Smooth muscle cell of trachea (primary cell): ENCODE measurements at places on chromosomes 7 and 10. TPM values are rescaled to one million over a fixed set of nuclear protein-coding genes. Genes with fewer than 3 reads are reported as not detected.

Gene VIPR2
- total RNA-seq = under 0.01 TPM in 1 of 2 replicates, not detected in the other

Gene ITGB1
- total RNA-seq = 2,990 and 3,248 TPM in 2 replicates

Gene ZCCHC24
- total RNA-seq = 48.3 and 80.6 TPM in 2 replicates

Gene CELF2
- total RNA-seq = 21.1 and 42.2 TPM in 2 replicates

Gene SERPINE1
- total RNA-seq = 123 and 260 TPM in 2 replicates

Gene LARP4B
- 27.5 and 28.5 TPM in 2 replicates for total RNA-seq

Gene OR2A5
- total RNA-seq = not detected in 2 replicates

Gene GIMAP8
- total RNA-seq = 0.15 TPM in 1 of 2 replicates, not detected in the other

Gene EPO
- not detected in 2 replicates for total RNA-seq

Gene SLC29A3
- total RNA-seq = 0.58 and 1.8 TPM in 2 replicates

Gene GPR15LG
- total RNA-seq = not detected in 2 replicates

Gene ZNF853
- 0.15 and 1.5 TPM in 2 replicates for total RNA-seq

Gene SFRP4
- total RNA-seq = 1.7 and 8.1 TPM in 2 replicates

Gene PMS2
- total RNA-seq = 19.1 and 20.7 TPM in 2 replicates

Gene PAX4
- not detected in 2 replicates for total RNA-seq

Gene EPHB6
- 1.9 and 8.8 TPM in 2 replicates for total RNA-seq

Gene FGL2
- total RNA-seq = 29.9 and 31.0 TPM in 2 replicates

Gene WBP1L
- 54.1 and 73.6 TPM in 2 replicates for total RNA-seq

Gene YKT6
- 88.7 and 93.5 TPM in 2 replicates for total RNA-seq

Gene DNTT
- total RNA-seq = not detected in 2 replicates

Gene GIMAP1
- not detected in 2 replicates for total RNA-seq

Gene CHN2
- 0.17 and 0.29 TPM in 2 replicates for total RNA-seq

Gene STAG3
- total RNA-seq = 0.66 and 1.6 TPM in 2 replicates

Gene DLD
- total RNA-seq = 54.6 and 91.9 TPM in 2 replicates

Gene KCNIP2
- total RNA-seq = 0.29 and 0.66 TPM in 2 replicates

Gene NOBOX
- not detected in 2 replicates for total RNA-seq

Gene IFIT1B
- total RNA-seq = not detected in 2 replicates

Gene BMI1
- total RNA-seq = 58.4 and 65.2 TPM in 2 replicates

Gene RNF32
- total RNA-seq = 4.1 and 7.7 TPM in 2 replicates

Gene IL15RA
- total RNA-seq = 3.5 and 13.7 TPM in 2 replicates

Gene SPDYE5
- total RNA-seq = not detected in 2 replicates

Gene CEP55
- 3.8 and 57.2 TPM in 2 replicates for total RNA-seq

Gene SLC26A5
- not detected in 2 replicates for total RNA-seq

Gene NKX2-3
- total RNA-seq = not detected in 2 replicates

Gene TSPAN12
- total RNA-seq = 0.73 and 1.5 TPM in 2 replicates

Gene CCZ1
- 27.6 and 51.3 TPM in 2 replicates for total RNA-seq

Gene THNSL1
- total RNA-seq = 5.8 and 6.1 TPM in 2 replicates

Gene SLC29A4
- 1.7 and 7.1 TPM in 2 replicates for total RNA-seq

Gene ACSM6
- not detected in 2 replicates for total RNA-seq

Gene CYP3A7
- total RNA-seq = 0.33 TPM in 1 of 2 replicates, not detected in the other

Gene FAM25A
- total RNA-seq = not detected in 2 replicates

Gene CYP3A5
- 0.17 and 0.44 TPM in 2 replicates for total RNA-seq

Gene GNAT3
- not detected in 2 replicates for total RNA-seq

Gene GPC2
- total RNA-seq = 1.8 and 2.6 TPM in 2 replicates

Gene NANOS1
- total RNA-seq = 0.29 and 1.5 TPM in 2 replicates

Gene ZNF117
- total RNA-seq = 5.0 and 6.5 TPM in 2 replicates

Gene COL13A1
- total RNA-seq = 17.2 and 21.5 TPM in 2 replicates

Gene UCMA
- total RNA-seq = not detected in 2 replicates

Gene SPAM1
- not detected in 2 replicates for total RNA-seq

Gene EBF3
- total RNA-seq = 9.9 and 16.5 TPM in 2 replicates

Gene DPP6
- not detected in 2 replicates for total RNA-seq

Gene COL26A1
- not detected in 2 replicates for total RNA-seq

Gene CREB3L2
- 22.7 and 30.0 TPM in 2 replicates for total RNA-seq

Gene MKX
- total RNA-seq = 0.83 TPM in 1 of 2 replicates, not detected in the other

Gene PLAC9
- 15.5 and 28.7 TPM in 2 replicates for total RNA-seq

Gene CARD11
- total RNA-seq = not detected in 2 replicates

Gene BMPER
- 2.9 and 11.2 TPM in 2 replicates for total RNA-seq

Gene ELMO1
- total RNA-seq = 0.66 and 0.73 TPM in 2 replicates

Gene TMEM26
- 1.7 and 2.8 TPM in 2 replicates for total RNA-seq
